Stimulated activated CD8-positive, alpha-beta memory T cell treated with anti-CD3 and anti-CD28 coated beads, Interleukin-12 subunit alpha, Interleukin-12 subunit beta, amount 100 ng/mL, for 1 hour (primary cell): ENCODE measurements at places on chromosomes 3 and 15.
A peak's percentile ranks its signal among the peaks of the same experiment; 100 is the strongest.

DNA sequence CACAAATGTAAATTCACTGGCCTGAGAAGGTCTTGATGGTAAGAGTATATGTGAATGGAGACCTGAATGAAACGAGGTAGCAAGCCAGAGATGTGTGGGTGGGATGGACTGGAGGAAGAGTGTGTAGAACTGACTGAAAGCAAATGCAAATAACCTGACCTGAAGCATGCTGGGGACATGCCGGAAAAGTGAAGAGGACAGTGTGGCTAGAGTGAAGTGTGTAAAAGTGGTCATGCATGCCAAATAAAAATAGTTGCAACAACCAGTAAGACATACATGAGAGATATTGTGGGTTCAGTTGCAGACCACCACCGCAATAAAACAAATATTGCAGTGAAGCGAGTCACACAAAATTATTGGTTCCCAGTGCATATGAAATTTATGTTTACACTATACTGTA is 82.3 kb downstream of the LPP start:
- no peak for DNase-seq

GRCh38 chr3:149615731-149616221 is 42.0 kb downstream of the WWTR1 start:
- DNase-seq = no peak

DNA sequence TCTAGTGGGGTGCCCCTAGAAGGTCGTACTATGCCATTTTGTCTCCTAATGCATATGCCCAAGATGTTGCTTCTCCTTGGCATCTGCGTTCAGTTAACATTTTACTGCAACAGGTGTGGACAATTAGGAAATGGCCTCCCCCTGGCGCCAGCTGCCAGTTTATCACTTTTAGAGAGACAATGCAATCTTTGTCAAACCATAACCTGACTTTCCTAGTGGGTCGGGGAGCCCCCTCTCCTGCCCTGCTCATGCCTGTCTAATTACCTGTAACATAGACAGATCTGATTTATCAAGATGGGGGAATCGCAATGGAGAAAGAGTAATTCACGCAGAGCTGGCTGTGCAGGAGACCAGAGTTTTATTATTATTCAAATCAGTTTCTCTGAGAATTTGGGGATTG is 353.7 kb upstream of the SGO1 start:
- DNase-seq = no peak

GRCh38 chr3:4061195-4061594 is 242.0 kb upstream of the SETMAR start:
- no peak for DNase-seq

DNA sequence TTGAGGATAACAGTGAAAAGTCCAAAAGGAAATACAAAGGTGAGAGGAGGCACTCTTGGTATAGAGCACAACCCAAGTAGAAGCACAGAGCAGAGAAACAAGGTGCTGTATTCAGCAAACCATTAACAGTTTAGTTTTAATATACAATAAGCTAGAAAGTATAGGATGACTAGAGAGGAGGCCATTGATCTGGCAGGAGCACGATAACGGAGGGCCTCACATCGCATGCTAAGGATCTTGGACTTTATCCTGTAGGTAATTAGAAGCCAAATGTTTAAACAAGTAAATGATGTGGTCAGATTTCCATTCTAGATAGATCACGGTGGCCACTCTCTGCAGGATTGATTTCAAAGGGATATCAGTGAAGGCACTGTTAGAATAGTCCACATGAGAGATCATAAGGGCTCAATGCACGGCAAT is 935.0 kb downstream of the ROBO1 start:
- no peak for DNase-seq

GRCh38 chr3:28667646-28668621 is 319.3 kb upstream of the AZI2 start:
- peak; percentile 21 for DNase-seq

DNA sequence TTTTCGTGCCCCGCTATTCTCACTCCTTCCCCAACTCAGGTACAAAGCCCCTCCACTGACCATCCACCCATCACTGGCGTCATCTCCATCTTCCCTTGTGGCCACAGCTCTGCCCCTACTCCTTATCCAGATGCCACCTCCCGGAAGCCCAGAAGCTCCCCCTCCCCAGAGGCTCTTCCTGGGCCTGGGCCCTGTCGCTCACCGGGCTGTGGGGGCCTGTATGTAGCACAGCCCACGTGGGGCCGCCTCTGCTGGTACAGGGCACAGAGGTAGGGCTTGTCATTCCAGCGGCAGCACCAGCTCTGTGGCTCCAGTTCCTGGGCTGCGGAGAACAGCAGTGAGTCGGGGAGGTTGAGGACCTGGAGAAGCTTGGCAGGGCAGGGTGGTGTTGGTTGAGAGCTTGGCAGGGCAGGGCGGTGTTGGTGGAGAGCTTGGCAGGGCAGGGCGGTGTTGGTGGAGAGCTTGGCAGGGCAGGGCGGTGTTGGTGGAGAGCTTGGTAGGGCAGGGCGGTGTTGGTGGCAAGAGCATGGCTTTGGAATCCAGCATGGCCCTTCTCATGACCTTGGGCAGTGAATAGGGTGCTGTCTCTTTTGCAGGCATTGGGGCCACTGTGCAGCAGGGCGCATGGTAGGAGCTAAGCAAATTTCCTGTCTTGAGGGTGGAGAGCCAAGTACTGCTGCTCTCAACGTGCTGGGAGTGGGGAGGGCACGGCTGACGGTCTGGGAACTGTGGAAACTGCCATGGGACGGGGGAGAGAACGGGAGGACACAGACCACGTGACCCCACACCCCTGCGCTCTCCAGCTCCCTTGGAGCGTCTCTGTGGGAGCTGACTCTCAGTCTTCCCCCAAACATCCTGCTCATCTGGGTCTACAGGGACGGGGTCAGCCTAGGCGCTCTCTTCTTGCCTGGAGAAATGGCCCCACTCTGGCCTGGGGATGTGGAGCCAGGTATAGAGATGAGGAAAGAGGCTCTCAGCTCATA is 43.4 kb downstream of the MUC20 start:
- DNase-seq = no peak
